Renal pelvis (tissue), 12 donors: ENCODE measurements at places on chromosomes 13 and 19.

DNA sequence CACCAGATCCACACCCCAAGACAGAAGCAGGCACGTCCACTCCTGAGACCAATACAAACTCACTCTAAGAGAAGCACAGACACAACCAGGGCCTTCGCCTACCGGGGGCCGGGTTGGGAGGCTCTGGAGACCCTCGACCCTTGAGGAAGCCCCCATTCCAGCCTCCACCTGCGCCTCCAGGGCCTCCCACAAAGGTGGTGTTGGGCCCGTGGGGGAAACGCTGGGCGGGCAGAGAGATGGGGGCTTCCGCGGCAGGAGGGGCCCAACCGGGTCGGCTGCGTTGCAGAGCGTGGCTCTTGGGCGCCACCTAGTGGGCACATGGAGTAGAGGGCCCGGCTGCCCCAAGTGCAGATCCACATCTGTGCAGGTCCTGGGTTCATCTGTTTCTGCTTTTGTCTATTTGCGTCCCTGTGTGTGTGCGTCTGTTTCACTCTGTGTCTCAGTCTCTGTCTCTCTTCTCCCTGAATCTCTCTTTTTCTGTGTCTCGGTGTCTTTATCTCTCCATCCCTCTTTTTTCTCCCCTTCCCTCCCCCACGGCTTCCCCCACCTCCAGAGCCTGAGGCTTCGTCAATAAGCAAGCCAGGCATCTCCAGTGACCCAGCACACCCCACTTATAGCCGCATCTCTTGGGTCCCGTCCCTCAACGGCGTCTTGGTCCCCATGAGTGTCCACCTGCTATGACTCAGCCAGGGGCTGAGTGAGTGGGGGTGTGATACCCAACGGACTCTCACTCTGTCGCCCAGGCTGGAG lies 10.5 kb upstream of the TINCR start:
- DNase-seq = no peak

GRCh38 chr19:43719918-43720317 lies 4.0 kb downstream of the IRGC start:
- DNase-seq = no peak

GRCh38 chr19:55535965-55536350 lies 975 bp downstream of the SBK2 start:
- no peak for DNase-seq

DNA sequence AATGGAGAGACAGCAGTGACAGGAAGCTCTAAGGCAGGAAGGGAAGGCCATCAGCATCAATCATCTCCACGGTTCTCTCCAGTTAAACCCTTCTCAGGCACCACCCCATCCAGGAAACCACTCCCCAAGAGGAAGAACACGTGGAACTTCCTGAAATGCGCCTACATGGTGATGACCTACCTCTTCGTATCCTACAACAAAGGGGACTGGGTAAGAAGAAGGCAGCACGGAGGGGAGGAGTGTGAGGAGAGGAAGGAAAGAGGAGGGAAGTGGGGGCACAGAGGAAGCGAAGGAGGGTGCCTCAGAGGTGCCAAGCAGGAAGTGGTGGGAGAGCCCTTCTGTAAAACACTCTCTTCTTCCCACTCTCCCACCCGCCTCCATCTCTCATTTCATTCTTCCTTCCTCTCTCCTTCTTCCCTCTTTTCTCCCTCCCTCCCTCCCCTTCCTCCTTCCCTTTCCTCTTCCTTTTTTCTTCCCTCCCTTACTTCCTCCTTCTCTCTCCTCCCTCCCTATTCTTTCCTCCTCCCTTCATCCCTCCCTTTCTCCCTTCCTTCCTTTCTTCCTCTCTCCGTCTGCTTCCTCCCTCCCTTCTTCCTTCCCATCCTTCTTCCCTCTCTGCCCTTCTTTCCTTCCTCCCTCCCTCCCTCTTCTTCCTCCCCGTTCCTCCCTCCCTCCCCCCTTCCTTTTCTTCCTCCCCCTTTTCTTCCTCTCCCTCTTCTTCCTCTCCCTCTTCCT lies 12.6 kb downstream of the ZSCAN5A start:
- DNase-seq = no peak

DNA sequence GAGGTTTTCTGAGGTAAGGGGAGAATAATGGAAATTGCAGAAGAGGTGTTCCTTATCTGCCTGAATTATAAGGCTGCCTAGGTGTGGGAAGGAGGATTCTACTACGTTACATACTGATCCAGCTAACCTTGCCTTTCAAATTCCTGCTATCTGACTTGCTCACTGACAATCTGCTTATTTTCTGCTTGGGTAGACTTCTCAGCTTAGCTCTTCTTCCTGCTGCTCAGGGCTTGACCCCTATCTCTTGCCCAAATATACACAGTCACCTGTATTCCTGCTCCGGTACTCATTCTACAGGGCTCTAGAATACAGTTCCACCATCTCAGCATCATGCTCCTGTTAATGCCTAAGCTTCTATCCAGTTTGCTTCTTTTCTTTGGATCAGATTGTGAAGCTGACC lies 1607.6 kb downstream of the OLFM4 start:
- no peak for DNase-seq

- no peak for DNase-seq
Observed at GRCh38 chr19:3274942-3275582, 50.6 kb downstream of the CELF5 start.

DNA sequence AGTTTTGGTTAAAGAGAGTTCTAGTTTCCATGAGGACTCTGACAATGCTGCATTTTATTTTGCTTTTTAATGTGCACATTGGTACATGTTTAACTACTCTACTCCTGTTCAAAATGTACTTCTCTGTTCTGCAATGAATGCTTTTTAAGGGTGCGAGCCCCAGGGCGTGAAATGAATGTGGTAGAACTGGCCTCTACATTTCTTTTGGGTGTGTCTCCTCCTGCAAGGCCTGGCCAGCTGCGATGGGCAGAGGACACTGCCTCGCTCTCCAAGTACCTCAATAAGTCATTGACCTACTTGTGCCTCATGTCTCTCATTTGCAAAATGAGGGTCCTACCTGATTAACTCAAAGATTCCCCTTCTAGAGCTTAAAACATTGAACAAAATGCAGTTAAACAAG lies 6.7 kb downstream of the RGS9BP start:
- no peak for DNase-seq

DNA sequence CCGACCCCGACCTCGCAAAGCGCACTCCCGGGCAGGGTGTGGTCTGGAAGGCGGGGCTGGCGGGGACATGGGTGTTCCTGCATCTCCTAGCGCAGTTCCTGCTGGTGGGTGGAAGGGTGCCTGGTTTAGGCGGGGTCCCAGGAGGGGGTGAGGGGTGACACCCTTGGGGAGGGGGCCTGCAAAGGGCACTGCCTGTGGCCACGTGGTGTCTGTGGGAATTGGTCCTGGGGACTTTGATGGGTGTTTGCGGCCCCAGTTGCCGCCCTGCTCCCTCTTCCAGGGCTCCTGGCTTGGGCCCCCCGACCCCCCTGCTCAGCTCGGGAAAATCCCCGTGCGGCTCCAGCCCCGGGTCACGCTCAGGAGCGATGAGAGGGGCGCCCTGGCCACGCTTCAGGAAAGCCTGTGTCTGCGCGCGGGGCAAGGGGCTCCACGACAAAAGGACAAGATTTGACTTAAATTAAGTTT lies 19.1 kb downstream of the WTIP start:
- no peak for DNase-seq

GRCh38 chr19:3618144-3618810 lies 8.3 kb downstream of the CACTIN start:
- no peak for DNase-seq

DNA sequence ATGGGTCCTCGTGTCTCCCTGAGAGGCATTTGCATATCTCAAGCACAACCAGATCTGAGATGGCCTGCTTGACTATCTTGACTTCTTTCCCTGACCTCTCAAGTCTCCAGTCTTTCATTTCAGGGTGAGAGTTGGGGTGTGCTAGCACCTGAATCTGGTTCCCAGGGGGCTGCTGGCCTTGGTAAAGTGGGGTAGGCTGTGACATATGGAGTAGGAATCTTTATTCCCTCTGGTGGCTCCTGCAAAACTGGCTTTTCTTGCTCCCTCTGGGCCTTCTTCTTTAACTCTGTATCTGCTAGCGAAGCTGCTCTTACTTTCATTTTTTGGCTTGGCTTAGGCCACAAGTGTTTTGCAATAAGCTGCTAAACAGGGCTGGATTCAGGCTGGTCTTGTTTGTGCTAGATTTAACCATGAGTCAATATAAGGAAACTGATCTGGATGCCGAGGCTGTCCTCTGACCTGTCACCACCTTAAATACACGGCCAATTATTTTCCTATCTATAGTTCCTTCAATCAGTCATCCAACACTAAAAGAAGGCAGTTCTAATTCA lies 42.3 kb downstream of the ZNF493 start:
- no peak for DNase-seq

- no peak for DNase-seq
Observed at GRCh38 chr19:38686530-38686888, 39.1 kb downstream of the ACTN4 start.

- DNase-seq = no peak
Observed at GRCh38 chr13:36450534-36450933, 18.2 kb downstream of the CCNA1 start.

DNA sequence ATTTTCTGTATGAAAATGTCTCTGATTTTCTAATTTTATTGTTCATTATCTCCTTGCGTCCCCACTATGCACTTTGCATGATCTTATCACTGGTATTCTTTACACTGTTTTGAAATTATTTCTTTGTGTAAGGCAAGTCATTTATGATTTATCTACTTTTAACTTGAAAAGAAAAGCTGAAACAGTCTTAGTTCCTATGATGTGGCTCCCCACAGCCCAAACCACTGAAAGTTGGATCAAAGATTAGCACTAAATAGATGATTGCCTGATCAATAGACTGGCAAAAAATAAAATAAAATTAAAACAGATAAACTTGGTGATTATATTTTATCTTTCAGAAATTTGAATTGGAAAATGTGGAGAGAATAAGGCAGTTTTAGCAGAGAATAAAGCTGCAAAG lies 1101.9 kb downstream of the PCDH9 start:
- no peak for DNase-seq
